Hair follicle dermal papilla cell (primary cell): ENCODE measurements at places on chromosomes 6 and 20. TPM values are rescaled to one million over a fixed set of nuclear protein-coding genes. Genes with fewer than 3 reads are reported as not detected.

CYP39A1 gene
- total RNA-seq = 4.4 and 4.5 TPM in 2 replicates

LY86 gene
- not detected in 2 replicates for total RNA-seq

FOXP4 gene
- 1.7 and 2.8 TPM in 2 replicates for total RNA-seq

NKX2-2 gene
- not detected in 2 replicates for total RNA-seq

FAM83D gene
- 1.6 TPM in 2 replicates for total RNA-seq

RBPJL gene
- not detected in 2 replicates for total RNA-seq

RIN2 gene
- total RNA-seq = 119 and 141 TPM in 2 replicates

SIRPB1 gene
- total RNA-seq = 0.32 TPM in 1 of 2 replicates, not detected in the other
